ENCODE measurements at places on chromosomes 7 and 10.

GRCh38 chr10:90930971-90931871 is 10.3 kb upstream of the ANKRD1 start:
- no peak for DNase-seq

DNA sequence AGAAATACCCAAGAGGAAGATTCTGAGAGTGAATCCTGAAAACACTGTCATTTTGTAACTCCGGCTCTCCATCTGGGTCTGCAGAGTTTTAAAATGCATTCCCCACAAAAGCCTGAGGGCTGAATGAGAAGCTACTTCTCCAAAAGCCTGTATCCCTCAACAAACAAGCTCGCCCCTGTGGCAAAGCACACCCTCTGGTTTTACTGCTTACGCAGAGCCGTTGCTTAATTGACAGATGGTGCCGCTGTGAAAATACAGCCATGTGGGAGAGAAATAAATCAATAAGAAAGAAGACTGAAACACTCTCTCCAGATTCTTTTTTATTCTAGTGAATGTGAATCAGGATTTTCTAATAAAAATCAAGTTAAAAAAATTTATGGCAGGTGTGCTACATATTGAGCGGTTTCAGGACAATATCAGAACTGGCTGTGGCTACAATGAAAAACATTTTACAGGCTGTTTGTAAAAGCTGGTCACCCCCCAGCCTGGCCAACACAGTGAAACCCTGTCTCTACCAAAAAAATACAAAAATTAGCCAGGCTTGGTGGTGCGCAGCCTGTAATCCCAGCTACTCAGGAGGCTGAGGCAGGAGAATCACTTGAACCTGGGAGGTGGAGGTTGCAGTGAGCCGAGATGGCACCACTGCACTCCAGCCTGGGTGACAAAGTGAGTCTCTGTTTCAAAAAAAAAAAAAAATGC is 32.5 kb downstream of the C7orf33 start:
- no peak for DNase-seq

DNA sequence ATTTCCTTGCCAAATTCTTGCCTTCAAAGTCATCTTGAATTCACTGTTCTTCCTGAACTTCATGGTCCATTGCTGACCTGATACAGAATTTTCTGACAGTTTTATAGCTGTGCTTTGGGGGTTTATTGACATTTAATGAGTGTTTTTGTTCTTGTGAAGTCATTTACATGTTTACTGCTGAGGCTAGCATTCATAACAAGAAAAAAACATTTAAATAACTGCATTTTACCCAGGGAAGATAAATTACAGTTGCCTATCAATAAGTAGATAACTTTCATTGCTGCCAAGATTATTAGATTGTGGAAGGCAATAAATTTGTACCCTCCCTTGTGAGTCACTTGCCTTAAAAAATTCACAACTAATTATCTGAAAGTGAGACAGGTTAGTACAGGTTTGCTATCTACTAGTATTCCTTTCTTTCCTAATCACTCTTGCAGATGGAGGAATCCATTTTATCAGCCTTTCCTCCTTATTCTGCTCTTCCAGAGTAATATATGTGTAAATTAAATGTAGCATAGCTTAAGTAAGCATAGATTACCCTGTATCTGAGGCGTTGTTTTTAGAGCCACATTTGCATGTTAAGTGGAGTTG is 178.4 kb downstream of the EXOC4 start:
- DNase-seq, result no peak

DNA sequence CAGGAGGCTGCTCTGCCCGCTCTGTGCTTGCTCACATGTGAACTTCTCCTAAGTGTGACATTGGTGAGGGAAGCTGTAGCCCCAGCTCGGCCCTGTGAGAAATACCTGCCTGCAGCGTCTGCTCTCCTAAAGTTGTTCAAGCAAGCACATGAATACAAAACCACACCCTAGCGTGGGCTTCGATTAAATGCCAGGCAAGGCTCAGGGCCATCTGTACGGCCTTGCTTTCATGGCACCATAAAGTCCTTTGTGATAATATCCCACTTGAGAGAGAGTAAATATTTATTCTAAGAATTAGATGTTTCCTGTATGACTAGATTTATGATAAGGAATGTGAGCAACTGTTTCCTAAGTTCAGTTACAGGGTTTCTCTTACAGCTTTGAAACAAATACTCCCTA is 262.8 kb upstream of the KLF14 start:
- DNase-seq, result no peak

GRCh38 chr7:117979954-117980497 is 106.8 kb upstream of the CTTNBP2 start:
- DNase-seq, result no peak

GRCh38 chr7:22791204-22792158 is 31.2 kb downstream of the TOMM7 start:
- DNase-seq, result no peak

- DNase-seq, result no peak
Observed at GRCh38 chr10:88980247-88980646, 10.4 kb upstream of the FAS start.

- DNase-seq, result no peak
Observed at GRCh38 chr7:110568388-110568787, 522.5 kb upstream of the LRRN3 start.

GRCh38 chr10:20059084-20059835 is 243.0 kb downstream of the PLXDC2 start:
- no peak for DNase-seq

- DNase-seq, result no peak
Observed at GRCh38 chr7:115435178-115435577, 513.3 kb downstream of the MDFIC start.

DNA sequence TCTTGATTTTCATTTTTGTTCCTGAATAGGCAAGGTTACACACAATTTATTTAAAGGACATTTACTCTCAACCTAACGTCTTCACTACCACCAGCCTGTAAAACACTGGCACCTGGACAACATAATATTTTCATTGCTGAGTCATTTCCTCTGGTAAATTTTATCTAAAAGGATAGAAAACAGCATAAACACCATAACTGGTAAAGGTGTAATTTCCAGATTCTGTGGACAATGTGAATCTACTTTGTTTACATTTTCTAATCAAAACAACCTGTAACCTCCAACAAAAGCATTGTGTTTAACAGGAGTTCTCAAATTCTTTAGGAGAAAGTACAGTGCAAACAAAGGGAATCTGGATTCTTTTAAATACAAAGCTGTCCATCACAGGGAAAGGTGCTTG is 472.0 kb upstream of the AKR1E2 start:
- no peak for DNase-seq

GRCh38 chr7:130463553-130464434 is 23.0 kb upstream of the CEP41 start:
- no peak for DNase-seq

- DNase-seq, result no peak
Observed at GRCh38 chr10:132418527-132419416, 21.8 kb downstream of the PWWP2B start.

GRCh38 chr7:142172932-142173331 is 61.4 kb downstream of the MGAM2 start:
- DNase-seq, result no peak

DNA sequence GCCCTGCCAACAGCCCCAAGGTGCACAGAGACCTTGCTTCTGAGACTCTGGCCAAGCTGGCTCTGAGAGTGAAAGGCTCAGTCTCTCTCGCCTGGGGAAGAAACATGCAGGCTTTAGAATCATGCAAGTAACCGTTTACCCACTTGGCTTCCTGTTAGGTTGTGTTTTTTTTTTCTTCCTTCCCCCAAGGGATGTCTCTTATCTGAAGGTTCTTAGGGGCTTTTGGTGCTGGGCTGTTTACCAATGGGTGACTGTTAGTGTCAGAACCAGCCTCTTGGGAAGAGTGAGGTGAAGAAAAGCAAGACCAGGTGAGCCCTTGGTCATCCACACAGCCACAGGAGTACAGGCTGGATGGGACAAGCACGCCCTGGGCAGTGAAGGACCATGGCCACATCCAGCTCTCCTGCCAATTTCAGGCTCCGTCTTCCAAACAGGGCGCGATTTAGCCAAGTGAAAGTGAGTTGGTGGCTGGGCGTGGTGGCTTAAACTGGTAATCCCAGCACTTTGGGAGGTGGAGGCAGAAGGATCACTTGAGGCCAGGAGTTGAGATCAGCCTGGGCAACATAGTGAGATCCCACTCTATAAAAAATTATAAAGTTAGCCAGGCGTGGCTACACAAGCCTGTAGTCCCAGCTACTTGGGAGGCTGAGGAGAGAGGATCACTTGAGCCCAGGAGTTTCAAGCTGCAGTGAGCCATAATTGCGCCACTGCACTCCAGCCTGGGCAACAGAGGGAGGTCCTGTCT is 76.3 kb upstream of the CUX1 start:
- no peak for DNase-seq

DNA sequence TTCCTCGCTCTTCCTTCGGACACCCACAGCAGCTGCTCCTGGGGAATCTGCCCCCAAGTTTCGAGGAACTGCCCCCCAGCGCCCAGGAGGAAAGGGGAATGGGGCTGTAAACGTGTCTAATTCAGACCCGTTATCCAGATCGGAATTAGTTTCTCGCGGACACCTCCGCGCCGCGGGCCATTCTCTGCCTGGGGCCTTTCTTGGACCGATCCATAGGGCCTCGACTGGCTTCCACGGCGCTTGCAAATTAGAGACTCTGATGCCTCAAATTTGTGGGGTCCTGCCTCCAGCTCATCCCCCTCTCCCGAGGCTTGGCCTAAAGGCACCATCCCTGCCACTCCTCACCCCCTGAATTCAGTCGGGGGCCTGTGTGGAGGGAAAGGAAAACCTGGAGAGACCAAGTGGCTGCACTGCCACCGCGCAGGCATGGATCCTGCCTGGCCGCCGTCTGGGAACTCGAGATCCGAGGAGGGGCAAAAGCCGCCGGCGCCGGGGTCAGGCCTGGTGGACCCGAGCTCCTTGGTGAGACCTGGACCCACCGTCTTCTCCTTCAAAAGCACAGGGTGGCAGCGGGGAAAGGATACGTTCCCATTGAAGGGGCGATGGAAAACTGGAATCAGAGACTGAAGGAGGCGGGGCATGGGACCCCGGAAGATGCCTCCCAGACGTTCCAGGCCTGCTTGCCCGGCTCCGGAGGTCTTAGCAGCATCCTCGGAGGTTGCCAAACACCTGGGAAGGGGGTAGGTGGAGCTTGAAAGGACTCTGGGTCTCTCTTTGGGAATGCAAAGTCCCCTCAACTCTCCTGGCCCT is 13.7 kb downstream of the LBX1 start:
- no peak for DNase-seq

- DNase-seq, result no peak
Observed at GRCh38 chr7:28329661-28330363, 82.5 kb upstream of the CREB5 start.

DNA sequence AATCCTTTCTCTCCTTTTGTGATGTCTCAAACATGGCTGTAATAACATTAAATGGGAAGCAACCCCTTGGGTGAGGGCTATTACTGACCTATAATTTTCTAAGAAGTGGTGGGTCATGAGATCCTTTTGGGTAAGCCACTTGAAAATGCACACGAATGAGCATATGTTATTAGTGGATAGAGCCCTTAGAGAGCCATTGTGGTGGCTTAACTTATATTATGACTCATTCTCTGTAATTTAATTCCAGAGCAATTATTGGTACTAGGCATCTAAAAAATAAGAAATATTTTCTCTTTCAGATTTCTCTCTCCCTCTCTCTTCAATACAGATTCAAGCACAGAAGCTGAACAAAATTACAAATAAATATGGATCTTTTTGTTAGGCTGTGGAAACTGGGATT is 1177.4 kb upstream of the PHF14 start:
- no peak for DNase-seq

DNA sequence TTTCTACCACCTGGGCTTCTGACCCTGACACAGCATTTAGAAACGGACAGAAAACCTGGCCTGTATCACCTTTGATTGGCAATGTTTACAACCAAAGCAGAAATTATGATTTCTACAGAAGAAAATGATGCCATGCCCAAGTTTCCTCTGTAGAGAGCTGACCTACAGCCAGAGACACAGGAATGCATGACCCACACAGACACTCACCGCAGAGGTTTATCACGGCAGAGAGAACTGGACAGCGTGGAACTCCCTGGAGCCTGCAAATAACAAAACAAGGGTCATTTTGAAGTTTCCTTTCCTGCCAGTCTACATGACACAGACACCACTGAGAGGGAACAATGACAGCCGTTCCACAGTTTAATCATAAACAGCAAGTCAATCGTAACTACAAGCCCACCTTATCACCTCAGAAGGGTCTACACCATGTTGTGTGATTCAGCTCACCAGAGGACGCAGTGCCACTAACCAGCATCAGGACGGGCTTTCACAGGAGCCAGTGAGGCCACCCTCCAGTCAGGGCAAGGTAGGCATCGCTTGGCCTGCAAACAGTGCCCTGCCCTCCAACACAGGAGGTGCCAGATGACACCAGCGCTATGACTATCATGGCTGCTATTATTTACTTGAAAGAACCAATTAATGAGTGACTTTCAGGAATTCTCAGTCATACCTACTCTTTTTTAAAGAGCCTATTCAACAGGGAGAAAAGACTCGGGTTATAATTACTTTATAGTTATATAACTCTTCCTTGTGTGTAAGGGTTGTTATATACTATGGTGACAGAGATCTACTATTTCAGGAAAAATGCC is 139.9 kb downstream of the TNS3 start:
- no peak for DNase-seq

DNA sequence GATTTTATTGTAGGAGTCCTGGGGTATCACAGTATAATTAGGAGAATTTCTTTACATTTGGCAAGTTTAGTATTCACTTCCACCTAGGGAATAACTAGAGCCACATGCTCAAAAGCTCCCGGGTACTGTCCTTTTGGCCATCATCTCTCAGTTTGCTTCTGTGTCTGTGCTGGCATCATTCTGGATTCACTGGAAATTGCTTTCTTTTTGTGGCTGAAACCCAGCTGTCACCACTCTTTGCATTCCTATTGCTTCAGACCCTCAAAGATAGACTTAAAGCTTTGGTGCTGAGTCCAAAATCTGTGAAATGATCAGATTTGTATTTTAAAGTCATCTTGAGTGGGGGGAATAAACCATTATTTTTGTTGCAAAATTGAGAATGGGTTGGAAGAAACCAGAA is 8.9 kb downstream of the SDK1 start:
- no peak for DNase-seq

DNA sequence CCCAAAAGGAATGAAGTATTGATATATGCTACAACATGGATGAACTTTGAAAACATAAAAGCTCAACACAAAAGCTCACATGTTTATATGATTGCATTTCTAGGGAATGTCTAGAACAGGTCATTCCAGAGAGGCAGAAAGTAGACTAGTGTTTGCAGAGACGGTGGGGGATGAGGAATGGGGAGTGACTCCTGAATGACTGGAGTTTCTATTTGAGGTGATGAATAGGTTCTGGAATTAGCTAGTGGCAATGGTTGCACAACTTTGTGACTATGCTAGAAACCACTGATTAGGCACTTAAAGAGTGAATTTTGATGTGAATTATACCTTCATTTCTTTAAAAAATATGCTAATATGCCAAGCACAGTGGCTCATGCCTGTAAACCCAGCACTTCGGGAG is 6.9 kb downstream of the KPNA7 start:
- DNase-seq, result no peak

GRCh38 chr7:149773446-149774236 is at the start of gene ZNF467:
TSS of gene ZNF467 (minus strand) at chr7:149773588. CDS start at chr7:149771032, 2,556 bp downstream.
- DNase-seq, result peak; percentile 23

- no peak for DNase-seq
Observed at GRCh38 chr7:57482-58255, 134.7 kb upstream of the FAM20C start.
